Activated CD8-positive, alpha-beta memory T cell treated with anti-CD3 and anti-CD28 coated beads, Interleukin-2, amount 10 ng/mL, durations not matched to agents 7 days and 5 days (primary cell): ENCODE measurements at places on chromosomes 7 and 10. TPM values are rescaled to one million over a fixed set of nuclear protein-coding genes. Genes with fewer than 3 reads are reported as not detected.
A peak's percentile ranks its signal among the peaks of the same experiment; 100 is the strongest.

ENKUR gene
- not detected for total RNA-seq

- no peak overlapping the region for H3K4me3 ChIP-seq
- no peaks in the 10 kb centered on the region for H3K27me3 ChIP-seq
- H3K36me3 ChIP-seq = peaks cover 1% of the 10 kb centered on the region
Observed at GRCh38 chr7:107850643-107851042, 40.3 kb upstream of the DLD start.

IGF2BP3 gene
- total RNA-seq = 0.84 TPM

DNA sequence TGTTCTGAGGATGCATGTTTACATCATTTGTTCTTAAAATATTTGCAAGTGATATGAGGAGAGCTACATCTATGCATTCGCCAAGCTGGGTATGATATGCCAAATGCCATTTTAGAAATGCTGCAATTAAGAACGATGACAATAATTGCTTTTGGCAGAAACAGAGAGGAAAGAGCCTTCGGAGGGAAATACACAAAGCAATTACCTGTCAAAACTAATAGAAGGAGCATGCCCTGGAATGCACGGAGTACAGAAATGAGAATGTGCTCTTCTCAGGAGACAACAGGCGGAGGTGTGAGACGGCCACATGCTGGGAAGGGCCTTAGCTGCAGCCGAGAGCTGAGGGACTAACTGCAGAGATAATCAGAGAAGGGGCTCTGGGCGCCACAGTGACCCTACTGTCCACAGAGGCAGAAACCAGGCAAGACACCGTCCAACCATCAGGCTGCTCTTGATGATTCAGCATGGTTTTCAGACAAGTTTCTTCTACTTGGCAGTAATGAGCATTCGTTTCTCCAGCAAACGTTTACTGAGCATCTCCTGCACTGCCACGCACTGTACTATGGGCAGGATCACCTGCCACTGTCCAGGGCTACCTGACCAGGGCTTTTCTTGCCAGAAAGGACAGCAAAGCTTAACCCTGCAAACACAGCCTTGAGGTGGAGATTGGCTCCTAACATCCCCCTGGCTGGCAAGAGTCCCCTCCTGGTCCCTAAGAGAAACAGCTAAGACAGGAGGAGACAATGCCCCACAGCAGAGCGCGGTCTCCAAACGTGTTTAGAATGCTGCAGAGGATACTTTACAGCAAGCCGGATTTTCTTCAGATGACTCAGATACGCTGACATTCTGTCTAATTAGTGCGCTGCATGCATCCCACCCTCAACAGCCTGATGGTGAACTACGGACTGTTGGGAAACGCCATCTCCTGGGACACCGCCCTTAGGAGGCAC, 18.1 kb downstream of the VIPR2 start:
- no peaks in the 10 kb centered on the region for H3K4me1 ChIP-seq
- no peak for DNase-seq
- H3K36me3 ChIP-seq = no peaks in the 10 kb centered on the region
- H3K4me3 ChIP-seq = no peak overlapping the region
- H3K27ac ChIP-seq = no peak overlapping the region

DNA sequence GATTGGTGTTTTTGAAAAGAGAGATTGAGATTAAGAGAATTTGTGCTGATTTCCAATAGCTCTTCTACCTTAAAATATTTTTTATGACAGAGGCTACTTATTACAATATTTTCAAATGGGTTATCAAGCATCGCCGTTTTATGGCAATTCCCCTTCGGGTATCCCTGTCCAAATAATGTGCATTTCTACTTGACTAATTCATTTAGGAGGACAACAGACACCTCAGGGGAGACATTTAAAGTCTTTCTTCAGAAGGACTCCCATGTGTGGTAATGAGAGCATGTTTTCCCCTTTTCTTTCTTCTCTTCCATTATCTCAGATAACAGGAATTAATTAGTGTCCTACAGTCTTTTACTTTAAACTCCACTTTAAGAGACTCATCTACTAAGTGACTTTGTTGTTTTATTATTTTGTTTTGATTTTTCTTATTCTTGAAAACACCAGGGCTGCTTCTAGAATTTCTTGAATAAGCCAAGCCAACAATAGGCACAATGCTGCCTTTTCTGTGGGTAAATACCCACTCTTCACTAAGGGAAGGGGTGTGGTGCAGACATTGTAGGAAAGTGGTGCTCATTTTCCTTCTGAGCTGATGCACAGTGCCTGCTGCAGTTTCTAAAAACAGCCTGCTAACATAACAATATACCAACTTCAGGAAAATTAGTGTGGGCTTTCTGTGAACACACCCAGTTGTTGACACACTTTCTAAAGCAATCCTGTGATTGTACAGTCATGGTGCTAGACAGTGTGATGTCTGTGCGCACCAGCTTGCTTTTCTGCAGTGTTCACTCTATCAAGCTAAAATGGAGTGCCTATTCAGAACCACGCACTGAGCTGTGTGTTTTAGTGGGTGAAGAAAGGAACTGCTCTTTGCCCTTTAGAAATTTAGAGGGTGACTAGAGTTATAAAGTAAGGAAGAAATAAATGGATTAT, 597.7 kb downstream of the NRG3 start:
- DNase-seq = no peak
- no peak overlapping the region for H3K27ac ChIP-seq

- peaks cover 6% of the 10 kb centered on the region for H3K27me3 ChIP-seq
- H3K4me3 ChIP-seq = no peak overlapping the region
- H3K4me1 ChIP-seq = peaks cover 13% of the 10 kb centered on the region
- no peaks in the 10 kb centered on the region for H3K36me3 ChIP-seq
- no peak for DNase-seq
Observed at GRCh38 chr7:18177815-18178660, 150.4 kb upstream of the PRPS1L1 start.

MBLAC1 gene
- 5.6 TPM for total RNA-seq

- H3K36me3 ChIP-seq = no peaks in the 10 kb centered on the region
- H3K27me3 ChIP-seq = no peaks in the 10 kb centered on the region
- no peaks in the 10 kb centered on the region for H3K4me1 ChIP-seq
Observed at GRCh38 chr10:52617346-52617745, 155.2 kb downstream of the MBL2 start.

DNA sequence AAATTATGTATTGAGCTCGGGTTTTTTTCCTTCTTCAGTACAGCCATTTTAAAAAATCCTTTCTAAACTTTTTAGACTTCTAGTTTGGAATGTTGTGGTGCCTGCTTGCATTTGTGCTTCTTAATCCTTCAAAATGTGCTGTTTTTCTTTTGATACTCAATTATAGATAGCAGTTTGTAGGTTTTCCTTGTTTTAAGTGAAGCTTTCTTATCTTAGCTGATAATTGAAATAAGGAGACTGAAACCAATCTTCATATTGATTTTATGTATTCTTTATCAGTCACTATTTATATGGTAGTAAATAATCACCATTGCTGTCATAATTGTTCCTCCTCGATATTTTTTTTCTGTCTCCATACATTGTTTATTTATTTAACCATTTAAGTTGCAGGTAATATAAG, 56.6 kb downstream of the TAF3 start:
- H3K36me3 ChIP-seq = no peaks in the 10 kb centered on the region
- H3K4me3 ChIP-seq = no peak overlapping the region
- DNase-seq = no peak
- peaks cover 1% of the 10 kb centered on the region for H3K4me1 ChIP-seq

GRCh38 chr10:59700709-59701108, 8.9 kb downstream of the SLC16A9 start:
- no peaks in the 10 kb centered on the region for H3K4me1 ChIP-seq
- no peak overlapping the region for H3K4me3 ChIP-seq
- H3K36me3 ChIP-seq = no peaks in the 10 kb centered on the region
- peaks cover 16% of the 10 kb centered on the region for H3K27me3 ChIP-seq
- H3K27ac ChIP-seq = no peak overlapping the region

DNA sequence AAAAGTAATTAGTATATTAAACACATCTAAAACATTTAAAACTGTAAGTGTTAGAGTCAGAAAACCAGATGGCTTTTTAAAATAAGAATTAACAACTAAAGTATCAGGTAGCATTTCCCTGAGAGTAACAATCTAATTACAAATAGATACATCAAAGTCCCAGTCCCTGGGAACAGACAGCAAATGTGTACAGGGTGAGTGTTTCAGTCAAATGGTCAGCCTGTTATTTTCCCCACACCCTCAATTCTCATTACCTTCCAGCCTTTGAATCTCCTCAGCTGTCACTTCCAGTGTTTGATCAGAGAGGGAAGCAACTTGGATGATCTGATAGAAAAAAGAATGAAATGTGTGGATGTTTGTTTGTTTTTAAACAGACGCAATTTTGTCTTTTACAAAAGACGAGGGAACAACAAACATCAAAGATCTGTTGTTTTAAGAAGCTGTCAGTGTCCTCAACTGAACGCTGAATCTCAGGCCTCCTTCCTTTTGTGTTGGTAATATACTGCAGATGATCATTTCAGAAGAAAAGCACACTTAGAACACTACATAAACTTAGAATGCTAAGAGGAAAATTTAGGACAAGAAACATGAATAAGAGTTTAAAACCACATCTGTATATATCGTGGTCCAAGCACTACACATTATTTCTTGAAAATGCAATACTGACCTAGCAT, 29.8 kb downstream of the CEP41 start:
- H3K27me3 ChIP-seq = no peaks in the 10 kb centered on the region
- no peak overlapping the region for H3K27ac ChIP-seq
- H3K4me3 ChIP-seq = no peak overlapping the region
- peaks cover 17% of the 10 kb centered on the region for H3K36me3 ChIP-seq

GRCh38 chr7:30465046-30465810, 13.4 kb downstream of the NOD1 start:
- H3K27me3 ChIP-seq = no peaks in the 10 kb centered on the region
- no peak overlapping the region for H3K4me3 ChIP-seq
- DNase-seq = peak; percentile 40

MPP7 gene
- 3.7 TPM for total RNA-seq

DNA sequence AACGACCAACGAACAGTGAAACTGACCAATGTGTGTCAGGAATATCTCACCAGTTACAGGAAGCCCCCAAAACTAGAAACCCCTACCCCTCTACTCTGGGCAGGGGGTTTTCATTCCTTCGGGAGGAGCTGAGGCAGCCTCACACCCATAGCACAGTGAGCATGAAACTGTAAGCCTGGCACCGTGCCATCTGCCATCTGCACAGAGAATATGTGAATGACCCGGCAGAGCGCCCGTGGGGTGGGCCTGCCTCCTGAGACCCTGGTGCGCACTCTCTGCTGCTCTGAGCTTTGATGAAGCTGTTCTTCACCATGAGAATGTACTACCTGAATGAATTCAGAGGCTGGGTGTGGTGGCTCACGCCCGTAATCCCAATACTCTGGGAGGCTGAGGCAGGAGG, 27.1 kb downstream of the DAGLB start:
- peaks cover 6% of the 10 kb centered on the region for H3K4me1 ChIP-seq
- H3K27me3 ChIP-seq = no peaks in the 10 kb centered on the region
- no peak for DNase-seq
- H3K27ac ChIP-seq = no peak overlapping the region
- H3K4me3 ChIP-seq = no peak overlapping the region

ABCC2 gene
- 0.82 TPM for total RNA-seq

GRCh38 chr10:83806717-83807116, 332.6 kb upstream of the GHITM start:
- DNase-seq = no peak
- H3K27ac ChIP-seq = no peak overlapping the region
- H3K4me3 ChIP-seq = no peak overlapping the region
- H3K36me3 ChIP-seq = no peaks in the 10 kb centered on the region

ARPC1A gene
- 56.3 TPM for total RNA-seq

CTAGE6 gene
- 2.8 TPM for total RNA-seq

KCP gene
- total RNA-seq = 0.20 TPM

DNA sequence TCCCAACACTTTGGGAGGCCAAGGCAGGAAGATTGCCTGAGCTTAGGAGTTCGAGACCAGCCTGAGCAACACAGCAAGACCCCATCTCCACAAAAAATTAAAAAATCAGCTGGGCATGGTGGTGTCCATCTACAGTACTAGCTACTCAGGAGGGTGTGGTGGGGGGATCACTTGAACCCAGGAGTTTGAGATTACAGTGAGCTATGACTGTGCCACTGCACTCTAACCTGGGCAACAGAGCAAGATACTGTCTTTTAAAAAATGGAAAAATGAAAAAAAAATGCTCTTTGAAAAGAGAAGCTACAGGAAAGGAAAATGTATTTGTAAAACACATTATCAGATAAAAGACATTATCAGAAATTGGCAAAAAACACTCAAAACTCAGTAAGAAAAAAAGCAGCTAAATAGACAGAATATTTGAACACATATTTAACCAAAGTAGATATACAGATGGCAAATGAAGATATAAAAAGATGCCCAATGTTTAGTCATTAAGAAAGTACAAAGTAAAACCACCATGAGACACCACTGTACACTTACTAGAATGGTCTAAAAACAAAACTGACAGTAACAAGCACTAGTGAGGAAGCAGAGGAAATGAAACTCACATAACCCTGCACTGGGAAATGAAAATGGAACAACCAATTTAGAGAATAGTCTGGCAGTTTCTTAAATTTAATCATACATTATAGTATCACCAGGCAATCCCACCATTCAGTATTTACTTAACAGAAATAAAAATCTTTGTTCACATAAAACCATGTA, 40.5 kb downstream of the NRBF2 start:
- peaks cover 65% of the 10 kb centered on the region for H3K4me1 ChIP-seq
- H3K36me3 ChIP-seq = peaks cover 78% of the 10 kb centered on the region
- peak overlapping the region; percentile 99 for H3K27ac ChIP-seq
- H3K27me3 ChIP-seq = no peaks in the 10 kb centered on the region
- no peak for DNase-seq
